Activated T-helper 17 cell treated with anti-CD3 and anti-CD28 coated beads, Interleukin-2, amount 50 U/mL, for 72 hours (primary cell): ENCODE measurements at places on chromosomes 7 and 10.

DNA sequence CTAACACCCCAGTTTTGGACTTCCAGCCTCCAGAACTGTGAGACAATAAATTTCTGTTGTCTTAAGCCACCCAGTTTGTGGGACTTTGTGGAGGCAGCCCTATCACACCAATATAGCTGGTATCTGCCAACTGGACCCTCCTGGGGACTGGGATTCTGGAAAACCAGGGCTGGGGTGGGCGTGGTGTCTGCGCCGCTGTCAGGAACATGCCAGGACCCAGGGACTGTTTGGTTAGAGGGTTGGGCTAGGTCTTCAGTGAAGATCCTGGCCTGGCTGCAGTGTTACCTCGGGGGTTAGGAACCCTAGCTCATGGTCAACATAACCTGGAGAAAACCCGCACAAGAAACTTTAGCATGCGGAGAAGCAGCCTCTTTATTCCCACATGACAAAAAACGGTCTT lies 42.6 kb downstream of the PNLIPRP2 start:
- no peak for ATAC-seq

DNA sequence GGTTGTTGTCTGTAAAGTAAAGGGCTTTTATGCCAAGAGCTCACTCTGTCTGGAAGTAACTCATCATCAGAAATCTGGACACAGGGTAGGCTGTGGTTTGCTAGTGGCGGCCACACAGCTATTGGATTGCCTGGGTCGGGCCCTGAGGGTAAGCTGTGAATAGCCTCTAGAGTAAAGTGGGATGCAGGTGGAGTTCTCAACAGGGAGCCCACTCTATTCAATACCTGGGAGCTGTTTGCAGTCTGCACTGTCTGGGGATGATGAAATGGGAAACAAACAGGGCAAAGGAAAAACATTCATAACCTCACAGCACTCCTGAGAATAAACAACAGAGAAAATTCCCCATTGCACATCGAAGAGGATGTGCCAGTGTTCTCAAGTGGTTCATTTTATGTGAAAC lies 582.6 kb downstream of the CALN1 start:
- ATAC-seq: no peak

GRCh38 chr7:17690030-17690429 lies 250.3 kb downstream of the SNX13 start:
- no peak for ATAC-seq

DNA sequence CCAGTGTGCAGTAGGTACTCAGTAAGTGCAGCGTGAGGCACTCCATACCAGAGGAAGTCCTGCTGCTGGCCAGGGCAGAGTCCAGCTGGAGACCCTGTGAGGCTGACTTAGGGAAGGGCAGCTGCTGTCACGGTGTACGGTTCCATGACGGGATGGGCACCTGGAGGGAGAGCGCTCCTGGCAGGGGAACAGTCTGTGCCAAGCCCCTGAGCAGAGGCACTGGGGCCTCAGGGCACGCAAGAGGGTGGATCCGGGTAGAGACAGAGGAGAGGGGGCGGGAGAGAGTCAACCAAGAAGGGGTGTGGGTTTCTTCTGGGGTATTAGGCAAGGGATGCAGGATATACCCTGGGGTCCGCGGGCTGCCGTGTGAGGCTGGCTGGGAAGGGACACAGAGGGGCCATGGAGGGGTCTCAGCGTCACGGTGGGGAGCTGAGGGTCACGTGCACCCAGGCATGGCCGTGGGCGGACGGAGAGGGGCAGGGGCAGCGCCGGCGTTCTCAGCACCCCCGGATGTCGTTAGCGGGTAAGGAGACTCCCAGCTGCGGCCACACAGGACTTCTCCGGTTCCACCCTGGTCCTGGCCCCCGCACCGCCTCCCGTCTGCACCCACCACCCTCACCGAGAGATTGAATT lies 70.5 kb downstream of the MICALL2 start:
- no peak for ATAC-seq

GRCh38 chr7:30703756-30704155 lies 21.5 kb upstream of the CRHR2 start:
- no peak for ATAC-seq

- ATAC-seq: no peak
Observed at GRCh38 chr7:5543361-5543760, 119.7 kb upstream of the TNRC18 start.

GRCh38 chr7:83769407-83769806 lies 120.5 kb upstream of the SEMA3E start:
- ATAC-seq: no peak

GRCh38 chr10:73965890-73966768 lies 31.8 kb upstream of the VCL start:
- ATAC-seq: no peak
